ENCODE measurements at places on chromosomes 1 and 21.

- peak; percentile 53 for DNase-seq
Measured at GRCh38 chr21:46253610-46254124, 25.1 kb upstream of the LSS start.

DNA sequence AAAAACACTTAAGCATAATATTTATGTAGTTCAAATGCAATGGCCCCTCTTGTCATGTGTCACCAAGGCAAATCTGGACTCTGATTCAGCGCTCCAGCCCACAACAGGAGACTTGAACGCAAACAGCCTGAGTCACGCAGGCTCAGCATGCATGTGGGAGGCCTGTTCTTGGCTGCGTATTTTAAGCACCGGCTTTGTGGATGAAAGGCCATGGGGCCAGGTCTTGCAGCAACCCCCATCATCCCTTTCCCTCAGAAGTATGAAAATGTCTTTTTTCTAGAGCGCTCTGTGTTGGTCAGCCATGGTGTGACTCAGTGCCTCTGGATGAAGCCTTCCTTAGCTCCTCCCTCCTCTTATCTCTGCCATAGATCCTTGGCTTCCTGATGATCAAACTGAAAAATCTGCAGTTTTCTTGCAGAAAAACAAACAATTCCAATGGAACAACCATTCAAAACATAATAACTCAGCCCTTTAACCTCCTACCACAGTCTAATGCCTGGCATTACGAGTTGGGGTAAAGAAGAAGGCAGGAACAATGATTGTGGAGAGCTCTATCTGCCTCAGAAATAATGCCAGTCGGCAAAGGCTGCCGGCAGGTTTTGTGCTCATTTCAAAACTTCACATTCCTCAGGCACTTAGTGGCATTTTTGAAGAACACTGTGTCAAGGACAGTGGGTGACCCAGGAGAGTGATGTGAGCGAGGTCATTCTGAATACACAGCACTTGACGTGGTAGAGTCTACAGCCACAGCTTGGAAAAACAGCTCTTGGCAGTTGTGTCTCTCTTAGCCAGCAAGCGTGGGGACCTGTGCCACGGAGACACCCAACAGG, 167.5 kb downstream of the CLIC6 start:
- DNase-seq: no peak

GRCh38 chr1:93768380-93768863, 86.8 kb upstream of the BCAR3 start:
- DNase-seq: no peak

DNA sequence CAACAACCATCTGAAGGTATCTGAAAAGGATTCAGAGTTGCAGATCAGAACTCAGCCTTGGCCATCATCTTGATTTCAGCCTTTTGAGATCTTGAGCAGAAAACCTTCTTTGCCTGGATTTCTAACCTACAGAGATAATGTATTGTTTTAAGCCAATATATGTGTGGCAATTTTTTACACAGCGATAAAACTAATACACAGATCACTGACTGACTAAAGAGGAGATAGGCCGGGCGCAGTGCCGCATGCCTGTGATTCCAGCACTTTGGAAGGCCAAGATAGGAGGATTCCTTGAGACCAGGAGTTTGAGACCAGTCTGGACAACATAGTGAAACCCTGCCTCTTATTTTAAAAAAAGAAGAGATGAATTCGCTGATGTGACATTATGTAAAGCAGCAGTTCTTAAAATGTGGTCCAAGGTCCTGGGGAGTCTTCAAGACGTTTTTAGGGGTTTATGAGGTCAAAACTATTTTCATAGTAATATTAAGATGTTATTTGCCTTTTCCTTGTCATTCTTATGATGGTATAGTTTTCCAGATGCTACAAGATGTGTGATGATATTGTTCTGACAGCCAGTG, 50.1 kb upstream of the CNN3 start:
- no peak for DNase-seq

DNA sequence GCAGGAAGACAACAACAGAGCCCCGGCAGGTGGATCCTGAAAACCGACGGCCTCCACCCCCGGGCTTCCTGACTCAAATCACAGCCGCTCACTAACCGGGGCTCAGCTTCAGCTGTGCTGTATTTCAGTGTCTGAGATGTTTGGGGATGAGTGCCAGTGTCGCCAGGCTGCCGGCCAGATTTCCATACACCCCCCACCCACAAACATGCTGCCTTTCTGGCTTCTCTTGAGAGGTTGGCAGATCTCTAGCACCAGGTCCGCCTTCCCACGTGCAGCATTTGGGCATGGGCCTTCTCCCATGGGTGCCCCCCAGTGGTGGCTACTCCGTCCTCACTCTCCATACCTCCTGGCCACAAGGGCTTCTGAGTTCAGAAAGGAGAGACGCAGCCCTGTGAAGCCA, 34.8 kb downstream of the KCNAB2 start:
- DNase-seq: no peak

- peak; percentile 15 for DNase-seq
Measured at GRCh38 chr1:223628233-223629125, 37.0 kb downstream of the CAPN8 start.

GRCh38 chr1:208213786-208214185, 30.4 kb downstream of the PLXNA2 start:
- no peak for DNase-seq

GRCh38 chr1:195584870-195585624, 1023.2 kb downstream of the KCNT2 start:
- DNase-seq: no peak

- no peak for DNase-seq
Measured at GRCh38 chr1:29569971-29570634, 333.8 kb downstream of the PTPRU start.

DNA sequence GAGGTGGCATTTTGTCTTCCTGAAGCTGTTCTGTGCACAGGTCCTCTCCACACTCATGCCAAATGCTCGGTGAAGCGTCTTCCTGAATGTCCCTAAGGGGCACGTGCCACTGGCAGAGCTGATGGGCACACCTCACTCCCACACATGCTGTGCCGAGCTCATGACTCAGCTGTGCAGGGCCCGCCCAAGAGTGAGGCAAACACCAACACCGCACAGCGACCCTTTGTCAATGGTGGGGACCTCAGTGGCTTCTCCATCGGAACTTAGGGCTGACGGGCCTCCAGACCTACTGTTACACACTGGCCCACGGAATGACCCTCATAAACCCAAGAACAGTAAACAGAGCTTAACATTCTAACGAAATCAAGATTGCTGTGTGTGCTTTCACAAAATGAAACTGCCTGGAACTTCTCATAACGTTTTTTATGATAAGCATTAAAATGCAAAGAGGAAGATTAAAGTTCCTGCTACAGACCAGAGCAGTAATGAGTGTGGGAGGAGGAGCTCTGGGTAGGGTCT, 89.3 kb downstream of the SIM2 start:
- no peak for DNase-seq

GRCh38 chr1:21027805-21028204, 148.9 kb downstream of the EIF4G3 start:
- DNase-seq: no peak

All from central memory CD4-positive, alpha-beta T cell (primary cell).